ENCODE measurements at places on chromosomes 1 and 21. TPM values are rescaled to one million over a fixed set of nuclear protein-coding genes. Genes with fewer than 3 reads are reported as not detected.

GRCh38 chr1:57024855-57025254, 59.0 kb upstream of the C8B start:
- DNase-seq = no peak

- DNase-seq = peak; percentile 22
These were observed 1.1 kb upstream of the SLC19A1 start for GRCh38 chr21:45543371-45543709.

GRCh38 chr21:26736449-26736848, 108.8 kb downstream of the ADAMTS1 start:
- no peak for DNase-seq

The NFASC gene
- total RNA-seq = 10.6 TPM

The PRDX6 gene
- total RNA-seq = 455 TPM

DNA sequence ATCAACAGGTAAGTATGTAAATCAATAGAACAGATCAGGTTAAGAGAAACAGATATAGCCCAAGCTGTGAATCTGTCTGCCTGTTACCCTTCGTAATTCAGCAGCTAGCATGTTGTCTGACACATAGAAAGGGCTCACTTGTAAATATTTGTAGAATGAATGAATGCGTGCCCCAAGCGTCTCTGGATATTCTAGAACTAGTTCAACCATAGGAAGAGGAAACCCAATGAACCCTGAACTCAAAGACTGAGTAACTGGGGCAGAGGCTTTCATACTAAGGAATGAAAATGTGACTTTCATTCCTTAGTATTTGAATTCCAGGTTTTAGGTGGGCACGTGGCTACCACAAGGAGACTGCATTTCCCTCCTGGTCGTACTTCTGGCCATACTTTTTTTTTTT, 60.1 kb upstream of the SMYD2 start:
- no peak for DNase-seq

- DNase-seq = no peak
These were observed 74.9 kb downstream of the SYDE2 start for GRCh38 chr1:85125891-85126290.

The GPR25 gene
- not detected for total RNA-seq

The RGS21 gene
- not detected for total RNA-seq

GRCh38 chr1:117364240-117364639, 3.0 kb upstream of the MAN1A2 start:
- no peak for DNase-seq

DNA sequence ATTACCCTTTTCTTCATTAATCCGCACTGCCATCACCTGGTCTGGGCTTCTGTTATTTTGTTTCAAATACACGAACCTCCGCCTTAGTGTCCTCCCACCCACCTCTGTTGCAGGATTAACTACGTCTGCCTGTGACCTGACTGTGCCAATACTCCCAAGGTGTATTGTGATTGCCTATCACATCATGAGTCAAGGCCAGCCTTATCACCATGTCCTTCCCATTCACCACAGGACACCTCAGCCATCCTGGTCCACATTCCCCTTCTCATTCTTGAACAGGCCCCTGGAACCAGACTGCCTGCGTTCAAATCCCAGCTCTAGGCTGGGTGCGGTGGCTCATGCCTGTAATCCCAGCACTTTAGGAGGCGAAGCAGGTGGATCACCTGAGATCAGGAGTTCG, 14.4 kb downstream of the F11R start:
- DNase-seq = no peak

GRCh38 chr1:181317261-181317930, 165.9 kb upstream of the CACNA1E start:
- no peak for DNase-seq

The METTL13 gene
- 23.6 TPM for total RNA-seq

GRCh38 chr21:37232274-37233018, 34.7 kb downstream of the VPS26C start:
- no peak for DNase-seq

GRCh38 chr21:16020878-16021277, 291.1 kb downstream of the USP25 start:
- no peak for DNase-seq

- DNase-seq = no peak
These were observed 134.4 kb downstream of the OMA1 start for GRCh38 chr1:58412071-58412580.

GRCh38 chr1:147626291-147626690, 44.0 kb downstream of the ACP6 start:
- DNase-seq = no peak

DNA sequence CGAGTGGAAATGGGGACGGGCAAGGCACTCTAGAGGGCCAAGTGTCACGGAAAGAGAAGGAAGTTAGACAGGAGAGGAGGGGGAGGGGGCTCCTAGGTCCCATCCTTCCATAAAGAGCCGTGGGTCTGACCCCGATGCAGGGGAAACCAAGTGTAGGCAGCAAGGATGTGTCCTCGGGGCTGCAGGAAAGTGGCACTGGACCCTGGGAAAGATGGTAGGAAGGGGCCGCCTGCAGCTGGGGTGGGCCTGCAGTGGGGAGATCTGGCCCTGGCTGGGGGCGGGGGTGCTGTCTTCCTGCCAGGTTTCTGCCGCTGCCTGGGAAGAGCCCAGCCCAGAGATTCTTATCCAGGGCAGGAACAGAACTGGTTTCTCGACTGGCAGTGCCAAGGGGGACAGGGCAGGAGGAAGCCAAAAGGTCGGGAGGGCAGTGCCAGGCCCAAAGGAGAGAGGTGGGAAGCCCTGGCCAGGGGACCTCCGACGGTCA, 12.9 kb downstream of the CRABP2 start:
- DNase-seq = no peak

DNA sequence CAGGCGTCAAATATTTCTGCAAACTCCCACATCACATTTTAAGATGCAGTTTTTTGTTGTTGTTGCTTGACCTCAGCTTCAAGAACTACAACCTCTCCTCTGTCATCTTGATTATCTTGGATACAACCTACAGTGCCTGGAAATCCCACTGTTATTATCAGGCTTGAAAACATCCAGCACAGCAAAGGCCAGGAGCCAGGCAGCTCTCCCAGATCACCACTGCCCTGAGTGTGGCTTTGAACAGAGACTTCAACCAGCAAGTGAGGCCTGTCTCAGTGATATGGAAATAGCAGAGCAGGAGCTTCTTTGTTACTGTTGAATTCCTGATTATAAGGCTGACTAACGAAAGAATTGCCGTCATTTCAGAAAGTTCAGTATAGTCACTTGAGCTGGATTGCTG, 28.5 kb downstream of the CCDC190 start:
- DNase-seq = no peak

GRCh38 chr1:207750631-207751305, 1.1 kb upstream of the CD46 start:
- no peak for DNase-seq
